ENCODE measurements at places on chromosomes 12 and 14.

GRCh38 chr12:24226745-24227350 is 277.4 kb upstream of the SOX5 start:
- DNase-seq: no peak

- no peak for DNase-seq
These were observed 9.7 kb downstream of the PDE6H start for GRCh38 chr12:14982562-14982961.

DNA sequence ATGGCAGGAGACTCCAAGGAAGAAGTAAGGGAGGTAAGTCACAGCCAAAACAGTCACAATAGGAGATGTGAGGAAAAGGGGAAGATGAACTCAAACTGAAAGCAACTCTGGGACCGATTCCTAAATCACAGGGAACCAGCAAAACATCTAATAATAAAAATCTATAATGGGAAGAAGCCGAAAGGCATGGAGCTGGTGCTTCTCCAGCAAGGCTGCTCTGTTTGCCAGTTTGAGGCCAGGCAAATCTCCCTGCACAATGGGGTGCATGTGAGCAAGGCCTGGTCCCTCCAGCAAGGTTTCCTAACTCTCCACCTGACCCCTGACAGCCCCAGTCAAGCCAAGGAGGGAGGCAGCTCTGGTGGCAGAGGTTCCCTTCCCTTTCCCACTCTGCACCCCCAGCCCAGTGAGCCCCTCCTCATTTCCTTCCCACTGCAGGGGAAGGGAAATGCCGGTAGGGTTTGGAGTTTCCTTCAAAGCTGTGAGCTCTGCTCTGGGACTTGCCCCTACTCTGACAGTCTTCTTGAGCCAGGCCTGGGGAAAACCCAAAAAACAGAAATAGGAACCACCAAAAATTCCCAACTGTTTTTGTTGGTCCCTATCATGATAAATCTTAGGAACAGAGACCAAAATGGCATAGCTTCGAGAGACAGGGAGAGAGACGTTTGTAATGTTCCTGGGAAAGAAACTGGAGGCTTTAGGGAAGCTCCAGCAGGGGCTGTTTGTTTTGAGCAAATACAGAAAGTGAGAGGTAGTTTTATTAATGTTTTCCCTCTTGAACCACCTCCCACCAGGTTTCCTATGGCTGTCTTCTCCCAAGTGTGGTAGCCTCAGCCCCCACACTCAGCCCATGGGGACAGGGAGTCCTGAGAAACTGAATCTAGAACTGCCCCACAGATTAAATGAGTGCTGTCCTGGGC is 34.6 kb downstream of the FMNL3 start:
- DNase-seq: no peak

GRCh38 chr14:30869551-30870155 is 4.7 kb upstream of the COCH start:
- no peak for DNase-seq

GRCh38 chr12:106906715-106907114 is 49.0 kb upstream of the TMEM263 start:
- no peak for DNase-seq
